Activated naive CD4-positive, alpha-beta T cell treated with anti-CD3 and anti-CD28 coated beads, Interleukin-2, amount 50 U/mL, for 16 hours (primary cell): ENCODE measurements at places on chromosomes 6 and 20.

DNA sequence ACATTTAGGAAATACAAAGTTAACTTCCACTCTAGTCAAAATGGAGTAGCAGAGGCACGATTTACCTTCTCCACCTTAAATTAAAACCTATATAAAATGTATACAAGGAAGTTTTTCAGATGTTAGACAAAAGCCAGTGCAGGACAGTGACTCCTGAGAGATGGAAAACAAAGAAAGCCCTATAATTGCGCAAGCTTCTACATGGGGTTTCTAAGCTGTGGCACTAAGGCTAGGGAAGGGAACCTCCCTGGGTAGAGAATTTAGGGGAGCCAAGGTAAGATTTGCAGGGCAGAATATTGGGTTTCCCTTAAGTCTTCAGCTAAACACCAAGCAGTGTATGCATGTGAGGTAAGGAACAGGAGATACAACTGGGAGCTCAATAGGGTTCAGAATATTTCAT lies 18.5 kb upstream of the ZC3H12D start:
- no peak for DNase-seq

DNA sequence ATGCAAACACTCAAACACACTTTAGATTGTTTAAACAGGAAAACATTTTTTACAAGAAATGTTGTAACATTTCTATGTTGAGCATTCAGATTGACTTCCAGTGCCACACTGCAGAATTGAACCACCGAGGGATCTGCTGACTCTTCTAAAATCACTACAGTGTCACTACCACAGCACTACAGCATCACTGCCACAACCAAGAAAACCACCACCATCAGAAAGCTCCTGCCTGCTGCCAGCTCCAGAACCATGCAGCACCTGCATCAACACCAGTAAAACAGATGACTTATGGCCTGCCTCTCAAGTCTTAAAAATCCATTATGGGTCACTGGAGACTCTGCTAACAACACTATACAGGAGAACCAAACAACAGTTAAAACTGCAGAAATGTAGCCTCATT lies 25.4 kb upstream of the BTN3A2 start:
- no peak for DNase-seq

GRCh38 chr6:73691512-73691911 lies 4.5 kb upstream of the CD109 start:
- no peak for DNase-seq

DNA sequence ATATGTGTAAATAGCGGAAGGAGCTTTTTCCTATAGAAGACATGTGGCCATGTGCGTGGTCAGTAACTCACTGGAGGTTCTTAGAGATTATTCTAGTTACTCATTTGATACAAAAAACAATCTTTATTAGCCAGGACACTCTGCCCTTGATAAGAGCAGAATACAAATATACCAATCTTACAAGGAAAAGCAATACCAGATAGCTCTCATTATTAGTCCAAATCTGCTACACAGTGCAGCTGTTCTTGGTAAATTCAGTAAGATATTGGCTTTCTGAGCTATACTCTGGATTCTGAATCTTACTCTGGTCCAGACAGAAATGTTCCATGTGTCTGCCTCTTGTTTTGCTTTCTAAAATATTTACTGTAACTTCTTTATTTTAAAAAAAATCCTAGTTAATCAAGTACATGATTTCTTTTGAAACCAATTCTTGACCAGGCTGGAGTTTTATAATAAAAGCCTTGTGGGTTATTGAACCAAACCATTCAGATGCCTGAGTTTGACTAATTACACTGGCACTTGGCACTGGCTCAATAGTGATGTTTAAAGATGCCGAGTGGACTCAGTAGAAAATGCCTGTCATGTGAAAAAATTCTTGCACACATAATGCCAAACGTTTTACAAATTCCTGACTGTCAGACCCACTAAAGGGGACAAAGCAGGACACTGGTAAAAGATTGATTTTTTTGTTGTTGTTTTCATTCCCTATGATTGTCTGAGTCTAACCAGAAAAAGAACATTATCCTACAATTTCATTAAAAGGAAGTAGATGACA lies 242.8 kb upstream of the TCF21 start:
- no peak for DNase-seq

- DNase-seq, result no peak
Observed at GRCh38 chr6:120938876-120939472, 395.3 kb downstream of the TBC1D32 start.

DNA sequence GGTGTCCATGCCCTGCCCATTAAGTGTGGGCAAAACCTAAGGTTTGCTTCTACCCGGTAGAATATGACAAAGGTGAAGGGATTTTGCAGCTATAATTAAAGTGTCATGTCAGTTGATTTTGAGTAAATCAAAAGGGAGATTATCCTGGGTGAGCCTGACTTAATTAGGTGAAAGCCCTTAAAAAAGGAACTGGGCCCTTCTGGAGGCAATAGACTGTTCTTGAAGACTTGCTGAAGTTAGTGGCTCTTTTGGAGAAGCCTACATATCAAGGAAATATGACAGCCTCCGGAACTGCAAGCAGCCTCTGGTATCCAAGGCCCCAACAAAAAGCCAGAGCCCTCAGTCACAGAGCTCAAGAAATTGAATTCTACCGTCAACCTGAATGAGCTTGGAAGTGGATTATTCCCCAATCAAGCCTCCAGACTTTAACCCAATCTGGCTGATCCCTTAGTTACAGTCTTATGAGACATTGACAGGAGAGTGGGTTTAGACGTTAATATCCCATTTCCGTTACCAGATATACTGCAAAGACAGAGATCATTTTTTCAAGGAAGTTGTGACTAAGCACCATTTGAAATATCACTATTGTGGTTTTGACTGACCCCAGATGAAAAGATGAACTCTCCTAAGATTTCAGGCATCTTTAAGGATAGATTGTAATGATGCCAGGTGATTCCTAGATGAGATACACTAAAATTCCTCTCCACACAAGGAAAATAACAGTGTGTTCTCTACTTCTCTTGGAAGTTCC lies 303.4 kb downstream of the PLCB1 start:
- no peak for DNase-seq

DNA sequence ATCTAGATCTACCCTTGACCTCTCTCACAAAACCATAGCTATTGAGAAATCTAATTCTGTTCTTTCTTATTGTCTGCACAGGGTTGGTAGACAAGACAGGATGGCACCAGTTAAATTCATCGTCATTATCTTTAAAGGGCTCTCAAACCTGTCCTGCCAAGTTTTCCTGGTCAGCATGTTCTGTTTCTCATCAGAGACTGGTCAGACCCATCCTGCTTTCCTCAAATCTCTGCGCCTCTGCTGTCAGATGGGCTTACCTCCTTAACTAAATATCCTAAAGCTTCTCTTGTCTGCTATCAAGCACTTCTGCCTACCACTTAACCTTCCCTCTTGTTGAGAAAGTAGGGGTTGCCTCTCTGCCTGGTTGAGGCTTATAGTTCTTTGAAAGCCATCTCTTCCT lies 125.2 kb downstream of the MYO6 start:
- no peak for DNase-seq

DNA sequence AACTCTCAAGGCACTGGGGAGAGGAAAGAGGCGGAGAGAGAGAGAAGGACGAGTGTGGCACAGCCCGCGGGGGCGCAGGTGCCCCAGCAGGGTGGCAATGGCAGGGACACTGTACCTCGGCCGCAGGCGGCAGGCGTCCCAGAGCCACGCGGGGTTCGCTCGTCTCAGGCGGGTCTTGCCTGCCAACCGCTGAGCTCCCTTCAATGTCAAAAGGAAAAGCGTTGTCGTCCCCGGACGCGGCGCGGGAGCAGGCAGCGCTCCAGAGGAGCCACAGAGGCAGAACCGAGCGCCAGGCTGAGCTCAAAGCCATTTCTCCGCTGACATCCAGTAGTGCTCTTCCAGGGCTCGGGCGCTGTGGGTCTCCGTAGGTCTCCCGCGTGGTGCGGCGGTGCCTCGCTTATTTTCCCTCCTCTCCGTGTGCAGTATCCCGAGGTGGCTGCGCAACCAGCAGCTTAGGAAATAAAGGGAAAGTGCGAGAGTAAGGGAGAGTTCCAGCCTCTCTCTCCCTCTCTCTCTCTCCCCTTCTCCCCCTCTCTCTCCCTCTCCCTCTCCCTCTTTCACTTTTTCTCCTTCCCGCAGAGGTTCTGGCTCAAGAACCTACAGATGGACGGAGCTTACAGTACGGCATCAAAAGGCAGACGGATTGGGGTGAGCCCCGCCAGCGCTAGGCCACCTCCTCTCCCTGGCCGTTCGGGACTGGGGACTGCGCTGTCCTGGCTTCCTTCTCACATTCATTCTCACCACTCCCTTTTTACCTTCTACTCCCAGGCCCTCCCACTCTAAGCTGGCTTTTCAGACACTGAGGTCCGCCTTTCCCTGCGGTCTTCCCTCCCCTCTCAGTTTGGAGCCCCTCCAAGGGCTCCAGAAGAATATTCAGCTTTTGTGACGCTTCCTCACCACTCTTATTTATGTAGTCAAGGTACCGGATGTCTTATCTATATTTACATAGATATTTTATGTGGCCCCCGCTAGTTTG lies at the start of gene LAMA4:
LAMA4 (minus strand) TSS at position 727 of the 976 bp plus-strand sequence; CDS start at position 310, 417 bp downstream.
- no peak for DNase-seq

GRCh38 chr6:170590725-170591124 lies 6.3 kb upstream of the PDCD2 start:
- DNase-seq, result no peak

- DNase-seq, result no peak
Observed at GRCh38 chr6:7267466-7268091, 45.4 kb downstream of the SSR1 start.

GRCh38 chr6:71403422-71404134 lies 115.0 kb downstream of the OGFRL1 start:
- no peak for DNase-seq

DNA sequence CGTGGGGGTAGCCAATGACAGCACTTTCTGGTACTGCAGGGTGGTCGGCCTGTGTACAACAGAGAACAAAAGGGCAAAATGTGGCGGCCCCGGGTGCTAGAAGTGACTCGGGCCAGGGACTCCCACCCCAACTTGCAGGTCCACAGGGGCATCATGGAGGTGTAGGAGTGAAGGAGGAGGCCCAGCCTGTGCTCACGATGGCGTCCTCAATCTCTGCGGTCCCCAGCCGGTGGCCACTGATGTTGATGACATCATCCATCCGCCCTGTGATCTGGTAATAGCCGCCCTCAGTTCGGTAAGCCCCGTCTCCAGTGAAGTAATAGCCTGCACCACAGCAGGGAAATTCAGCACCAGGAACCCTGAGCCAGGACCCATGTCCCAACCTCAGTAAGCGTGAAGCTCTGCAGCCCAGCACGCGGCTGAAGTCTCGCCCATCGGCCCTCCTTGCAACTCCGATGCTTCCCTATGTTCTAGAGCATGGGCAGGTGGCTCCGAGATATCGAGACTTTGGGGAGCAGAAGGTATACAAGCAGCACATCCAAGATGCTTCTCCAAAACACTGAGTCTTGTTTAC lies 20.2 kb upstream of the APMAP start:
- no peak for DNase-seq

- no peak for DNase-seq
Observed at GRCh38 chr6:33616913-33617312, 4.2 kb upstream of the ITPR3 start.

DNA sequence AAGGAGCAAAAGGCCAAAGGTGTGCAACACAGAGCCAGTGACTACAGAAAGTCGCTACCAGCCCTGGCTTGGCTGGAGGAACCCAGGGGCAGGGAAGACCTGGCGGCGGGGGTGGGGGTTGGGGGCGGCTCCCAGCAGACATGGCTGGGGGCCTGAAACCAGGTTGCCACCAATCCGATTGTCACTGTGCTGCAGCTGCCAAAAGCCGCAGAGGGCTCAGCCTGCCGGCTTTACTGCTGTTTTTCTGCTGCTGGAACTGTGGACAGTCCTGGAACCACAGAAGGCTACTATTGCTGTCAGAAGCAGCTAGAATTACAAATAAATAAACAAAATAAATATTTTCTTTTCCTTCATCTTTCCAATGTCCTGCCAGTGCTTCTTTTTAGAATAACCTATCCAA lies 25.7 kb upstream of the OGFRL1 start:
- DNase-seq, result no peak

DNA sequence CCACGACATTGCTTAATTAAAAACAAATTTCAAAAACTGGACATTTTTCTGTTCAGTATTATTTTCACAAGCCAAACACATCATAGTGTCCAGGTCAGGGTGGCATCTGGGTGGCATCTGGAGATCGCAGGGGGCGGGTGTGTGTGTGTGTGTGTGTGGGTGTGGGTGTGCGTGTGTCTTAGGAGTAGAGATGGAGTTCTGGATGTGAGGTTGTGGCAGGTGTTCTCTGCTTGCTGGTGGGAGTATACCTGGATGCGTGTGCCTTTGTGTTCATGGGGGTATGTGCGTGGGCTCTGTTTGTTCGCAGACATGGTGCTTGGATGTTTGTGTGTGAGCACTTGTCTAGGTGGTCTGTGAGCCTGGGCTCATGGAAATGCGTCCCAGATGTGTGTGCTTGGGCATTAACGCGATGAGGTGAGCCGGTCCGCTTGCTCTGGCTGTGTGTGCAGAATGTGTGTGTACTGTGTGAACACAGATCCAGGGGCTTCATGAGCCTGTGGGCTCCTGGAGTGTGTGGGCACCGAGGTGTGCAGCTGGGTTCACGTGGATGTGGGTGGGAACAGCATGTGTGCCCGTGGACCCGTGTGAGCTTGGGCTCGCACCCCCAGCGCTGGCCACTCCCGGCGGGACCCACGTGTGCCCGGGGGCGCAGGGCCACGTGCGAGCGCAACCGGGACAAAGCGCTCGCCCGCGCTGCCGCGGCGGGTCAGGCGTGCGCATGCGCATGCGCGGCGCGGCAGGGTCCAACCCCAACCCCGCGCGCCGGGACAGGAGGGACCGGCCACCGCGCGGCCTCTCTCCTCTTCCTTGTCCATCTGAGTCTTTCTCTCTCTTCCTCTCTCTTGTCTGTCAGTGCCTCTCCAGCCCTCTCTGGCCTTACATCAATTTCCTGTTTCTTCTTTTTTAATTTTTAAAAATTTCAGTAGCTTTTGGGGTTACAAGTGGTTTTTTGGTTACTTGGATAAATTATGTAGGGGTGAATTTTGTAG lies 60.4 kb downstream of the SRC start:
- peak; percentile 47 for DNase-seq

DNA sequence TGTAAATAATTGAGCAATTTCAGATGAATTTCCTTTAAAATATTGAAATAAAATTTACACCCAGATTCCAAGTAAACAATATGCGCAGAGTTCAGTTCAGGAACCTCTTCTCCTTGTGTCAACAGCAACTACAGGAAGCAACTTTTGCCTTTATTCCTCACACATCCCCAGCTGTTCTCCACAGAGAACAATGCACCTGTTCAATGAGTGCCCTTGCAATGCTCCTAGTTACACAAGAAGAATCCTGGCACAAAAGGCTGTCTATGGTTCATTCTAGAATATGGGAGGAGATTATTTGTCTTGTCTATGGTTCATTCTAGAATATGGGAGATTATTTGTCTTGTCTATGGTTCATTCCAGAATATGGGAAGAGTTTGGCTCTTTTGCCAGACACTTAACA lies 454.9 kb downstream of the BTBD3 start:
- no peak for DNase-seq

DNA sequence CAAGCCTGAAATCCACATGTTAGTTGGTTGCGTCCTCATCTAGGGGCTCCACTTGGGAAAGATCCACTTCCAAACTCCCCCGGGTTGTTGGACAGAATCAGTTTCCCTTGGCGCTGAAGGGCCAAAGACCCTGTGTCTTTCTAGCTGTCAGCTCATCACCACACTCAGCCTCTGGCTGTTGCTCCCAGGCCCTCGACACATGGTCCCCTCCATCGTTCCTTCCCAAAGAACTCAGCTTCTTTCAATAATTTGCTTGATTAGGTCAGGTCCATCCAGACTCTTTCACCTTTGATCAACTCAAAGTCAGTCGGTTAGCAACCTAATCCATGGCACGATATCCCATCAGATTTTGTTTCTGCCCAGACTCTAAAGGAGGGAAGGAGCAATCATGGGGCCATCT lies 254.8 kb upstream of the SULF2 start:
- no peak for DNase-seq

- no peak for DNase-seq
Observed at GRCh38 chr20:7841971-7842310, 98.3 kb downstream of the HAO1 start.
